ENCODE measurements at places on chromosomes 12 and 14.
A peak's percentile ranks its signal among the peaks of the same experiment; 100 is the strongest.

DNA sequence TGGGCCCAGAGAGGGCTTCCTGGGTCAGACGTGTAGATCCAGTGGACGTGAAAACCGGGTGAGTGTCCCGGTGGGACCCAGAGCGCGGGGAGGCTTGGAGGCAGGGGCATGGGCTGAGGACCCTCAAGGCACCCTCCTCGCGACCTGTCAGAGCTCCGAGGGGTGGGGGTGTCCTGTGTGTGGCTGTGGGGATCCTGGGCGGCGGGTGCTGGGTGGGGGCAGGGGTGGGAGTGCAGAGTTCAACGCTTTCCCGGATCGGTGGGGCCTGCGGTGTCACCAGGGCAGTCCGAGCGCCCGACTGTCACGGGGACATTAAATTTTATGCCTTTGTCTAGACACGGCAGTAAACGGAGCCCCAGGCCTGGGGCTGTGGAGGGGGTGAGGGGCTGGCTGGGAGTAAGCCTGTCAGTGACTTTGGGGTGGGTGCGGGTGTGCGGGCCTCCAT, 1.0 kb downstream of the TMEM121 start:
- no peak for DNase-seq

GRCh38 chr14:76313303-76313702, 62.6 kb upstream of the ESRRB start:
- DNase-seq = no peak

DNA sequence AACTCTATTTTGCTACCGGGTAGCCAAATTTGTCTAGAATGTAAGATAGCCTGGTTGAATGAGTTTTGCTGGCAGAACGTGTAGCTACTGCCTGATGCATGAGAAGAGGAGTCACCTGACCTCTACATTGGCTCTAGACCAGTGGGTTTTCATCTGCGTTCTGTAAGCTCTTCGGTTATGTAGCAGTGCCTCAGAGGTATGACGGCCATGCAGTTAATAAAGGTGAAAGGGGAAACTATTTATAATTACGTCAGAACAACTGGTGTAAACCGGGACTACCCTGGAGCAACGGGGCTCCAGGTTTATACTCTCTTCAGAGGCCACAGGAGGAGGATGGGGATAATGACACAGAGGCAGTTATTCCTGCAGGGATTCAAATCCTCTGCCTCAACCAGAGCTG, 173.4 kb upstream of the KITLG start:
- no peak for DNase-seq

DNA sequence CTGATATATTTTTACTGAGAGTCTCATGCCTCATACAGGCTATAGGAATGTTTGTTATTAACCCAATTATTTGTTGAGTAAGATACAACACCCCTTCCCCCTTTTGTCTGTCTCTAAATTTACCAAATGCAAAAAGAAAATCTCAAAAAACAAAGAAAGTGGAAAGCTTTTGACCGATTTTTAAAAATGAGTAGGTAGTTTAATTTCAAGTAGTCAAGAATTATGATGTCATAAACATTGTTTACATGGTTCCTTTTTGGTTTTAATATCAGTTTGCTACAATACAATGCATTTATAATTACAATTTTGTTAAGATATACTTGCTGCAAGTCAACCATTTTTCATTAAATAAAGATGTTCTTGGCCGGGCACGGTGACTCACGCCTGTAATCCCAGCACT, 84.7 kb upstream of the HMGA2 start:
- DNase-seq = no peak

DNA sequence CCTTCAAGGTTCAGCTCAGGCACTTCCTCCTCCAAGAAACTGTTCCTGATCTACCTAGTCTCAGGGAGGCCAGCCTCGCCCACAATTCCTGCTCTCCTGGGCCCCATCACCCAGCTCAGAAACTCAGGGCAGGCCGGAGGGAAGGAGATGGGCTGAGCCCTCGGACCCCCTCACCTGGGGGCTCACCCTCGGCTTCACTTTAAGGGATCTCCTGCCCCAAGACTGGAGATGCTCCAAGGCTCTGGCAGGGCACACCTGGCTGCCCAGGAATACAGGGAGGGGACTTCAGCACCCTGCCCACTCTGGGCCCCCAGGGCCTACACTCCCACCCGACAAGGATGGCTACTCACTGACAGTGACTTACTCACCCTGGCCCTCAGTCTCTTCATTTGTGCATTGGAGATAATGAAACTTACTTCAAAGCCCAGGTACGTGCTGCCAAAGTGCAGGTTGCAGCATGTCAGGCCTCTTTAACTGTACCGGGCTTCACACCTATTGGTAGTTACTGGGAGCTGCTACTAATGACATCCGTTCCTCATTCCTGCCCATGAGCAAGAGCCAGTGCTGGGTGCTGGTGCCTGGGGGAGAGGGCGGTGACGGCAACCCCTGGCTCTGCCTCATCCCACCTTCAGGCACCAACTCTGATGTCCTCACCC, 21.0 kb upstream of the PPP1R13B start:
- no peak for DNase-seq

DNA sequence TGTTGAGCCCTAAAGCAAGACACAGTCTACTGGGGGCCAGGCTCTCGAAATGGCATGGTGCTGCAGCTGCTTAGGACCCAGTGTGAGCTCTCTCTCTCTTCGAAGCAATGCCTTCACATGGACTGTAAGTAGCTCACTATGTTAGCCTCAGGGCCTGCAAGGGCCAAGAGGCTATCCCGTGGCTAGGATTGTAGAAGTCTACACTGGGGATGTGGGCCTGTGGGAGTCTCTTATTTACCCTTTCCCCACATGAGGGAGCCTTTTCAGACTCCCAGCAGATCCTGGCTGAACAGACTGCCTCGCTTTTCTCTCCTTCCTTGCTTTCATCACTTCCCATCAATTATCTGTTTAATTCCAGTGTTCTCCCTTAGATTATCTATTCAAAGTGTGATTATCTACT, 101.4 kb downstream of the GPR65 start:
- DNase-seq = no peak

- DNase-seq = no peak
Observed at GRCh38 chr14:23373041-23373440, 432 bp downstream of the IL25 start.

- no peak for DNase-seq
Observed at GRCh38 chr14:68140076-68140741, 320.6 kb downstream of the RAD51B start.

- DNase-seq = peak; percentile 93
Observed at GRCh38 chr12:111434680-111435338, 29.1 kb downstream of the SH2B3 start.

DNA sequence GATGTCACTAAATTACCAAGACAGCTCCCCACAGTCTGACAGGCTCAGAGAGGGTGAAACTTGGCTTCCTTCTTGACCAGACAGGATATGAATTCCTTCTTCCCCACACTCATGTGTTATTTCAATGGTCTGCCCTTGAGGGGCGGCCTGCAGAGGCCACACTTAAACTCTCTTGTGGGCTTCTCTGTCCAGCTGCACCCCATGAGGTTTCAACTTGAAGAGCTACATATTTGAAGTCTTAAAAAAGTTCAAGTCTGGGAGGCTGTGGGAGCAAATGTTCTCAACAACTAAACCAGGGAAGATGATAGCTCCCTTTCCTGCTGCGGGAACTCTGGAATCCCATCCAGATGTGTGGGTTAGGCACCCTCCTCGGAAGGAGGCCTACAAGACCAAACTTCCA, 98.3 kb downstream of the TTC7B start:
- DNase-seq = no peak

DNA sequence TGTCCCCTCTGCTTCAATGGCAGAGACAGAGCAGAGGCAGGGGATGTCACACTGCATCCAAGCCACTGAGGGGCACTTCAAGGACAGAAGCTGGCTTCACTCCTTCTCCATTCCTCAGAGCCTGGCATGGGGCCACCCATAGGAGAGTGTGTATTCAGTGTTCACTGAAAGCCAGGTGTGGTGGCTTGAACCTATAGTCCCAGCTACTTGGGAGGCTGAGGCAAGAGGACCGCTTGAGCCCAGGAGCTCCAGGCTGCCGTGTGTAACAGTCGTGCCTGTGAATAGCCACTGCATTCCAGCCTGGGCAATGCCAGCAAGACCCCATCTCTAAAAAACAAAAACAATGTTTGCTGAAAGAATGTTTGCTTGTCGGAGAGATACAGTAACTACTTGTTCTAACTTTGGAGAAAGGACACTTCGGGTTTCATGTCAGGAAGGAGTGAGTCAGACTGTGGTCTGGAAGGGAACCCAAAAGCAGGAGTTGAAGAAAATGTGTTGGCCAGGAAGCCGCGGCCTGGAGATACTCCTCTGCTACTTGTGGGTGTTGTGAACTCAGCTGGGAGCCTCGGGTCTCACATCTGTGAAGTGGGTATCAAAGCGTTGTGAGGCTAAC, 43.4 kb downstream of the ELK3 start:
- peak; percentile 71 for DNase-seq

GRCh38 chr12:3203713-3204112, 126.5 kb downstream of the TSPAN9 start:
- no peak for DNase-seq

GRCh38 chr12:24025153-24025798, 75.8 kb upstream of the SOX5 start:
- no peak for DNase-seq

DNA sequence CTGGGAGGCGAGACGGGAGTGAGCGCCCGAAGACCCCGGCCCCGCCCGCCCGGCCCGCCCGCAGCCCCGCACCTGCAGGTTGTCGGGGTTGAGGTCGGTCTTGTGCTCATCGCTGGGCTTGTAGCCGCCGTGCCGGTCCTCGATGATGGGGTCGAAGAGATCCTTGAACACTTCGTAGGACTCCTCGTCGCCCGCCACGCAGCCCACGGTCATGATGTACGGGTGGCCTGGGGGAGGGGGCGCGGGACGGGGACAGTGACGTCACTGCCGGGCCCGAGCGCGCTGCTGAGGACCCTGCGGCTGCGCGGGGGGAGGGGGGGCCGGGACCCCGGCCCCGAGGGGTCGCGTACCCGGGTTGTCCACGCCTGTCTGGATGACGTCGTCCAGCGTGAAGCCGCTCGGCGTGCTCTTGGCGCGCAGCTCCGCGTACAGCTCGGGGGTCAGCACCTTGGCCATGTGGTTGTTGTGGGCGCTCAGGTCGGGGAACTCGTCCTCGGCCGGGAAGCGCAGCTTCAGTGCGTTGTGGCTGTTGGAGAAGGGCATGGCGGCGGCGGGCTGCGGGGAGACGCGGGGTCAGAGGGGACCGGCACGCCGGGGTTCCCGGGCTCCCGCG, 573 bp downstream of the CKB start:
- no peak for DNase-seq

GRCh38 chr14:50778721-50779483, 52.1 kb downstream of the NIN start:
- DNase-seq = no peak

DNA sequence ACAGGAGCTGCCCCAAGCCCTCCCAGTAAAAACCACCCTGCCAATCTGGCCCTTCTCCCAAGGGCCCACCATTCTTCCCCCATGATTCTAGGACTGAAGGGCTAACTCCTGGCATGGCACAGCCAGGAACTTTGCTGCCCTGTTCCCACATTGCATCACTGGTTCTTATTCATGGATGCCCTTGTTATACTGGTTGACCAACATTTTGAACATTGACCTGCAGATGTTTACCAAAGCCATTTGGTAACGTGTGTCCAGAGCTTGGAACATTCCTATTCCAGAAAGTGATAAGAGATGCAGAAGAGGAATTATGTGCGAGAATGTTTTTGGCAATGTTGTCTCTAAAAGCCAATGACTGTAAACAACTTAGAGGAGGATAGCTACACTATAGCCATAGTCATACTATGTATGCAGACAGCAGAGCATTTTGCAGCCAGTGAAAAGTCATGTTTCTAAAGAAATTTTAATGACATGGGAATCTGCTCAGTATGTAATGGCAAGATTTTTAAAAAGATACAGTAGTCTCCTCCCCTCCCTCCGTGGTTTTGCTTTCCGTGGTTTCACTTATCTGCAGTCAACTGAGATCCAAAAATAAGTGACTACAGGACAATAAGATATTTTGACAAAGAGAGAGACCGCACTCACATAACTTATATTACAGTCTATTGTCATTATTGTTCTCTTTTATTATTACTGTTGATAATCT, 108.8 kb downstream of the DAAM1 start:
- DNase-seq = no peak

DNA sequence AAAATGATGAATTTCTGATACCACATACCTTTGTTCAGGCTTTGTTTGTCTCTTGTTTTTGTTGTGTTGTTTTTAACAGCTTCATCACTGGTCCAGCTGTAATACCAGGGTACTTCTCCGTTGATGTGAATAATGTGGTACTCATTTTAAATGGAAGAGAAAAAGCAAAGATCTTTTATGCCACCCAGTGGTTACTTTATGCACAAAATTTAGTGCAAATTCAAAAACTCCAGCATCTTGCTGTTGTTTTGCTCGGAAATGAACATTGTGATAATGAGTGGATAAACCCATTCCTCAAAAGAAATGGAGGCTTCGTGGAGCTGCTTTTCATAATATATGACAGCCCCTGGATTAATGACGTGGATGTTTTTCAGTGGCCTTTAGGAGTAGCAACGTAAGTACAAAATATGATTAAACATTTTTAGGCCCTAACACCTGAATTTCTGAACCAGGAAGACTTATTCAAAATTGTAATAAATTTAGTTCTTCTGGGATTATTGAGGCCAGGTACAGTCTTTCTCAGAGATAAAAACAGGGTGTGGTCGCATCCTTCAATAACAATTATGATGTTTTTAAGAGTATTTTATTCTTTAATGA, 22.4 kb downstream of the RXYLT1 start:
- peak; percentile 40 for DNase-seq

- peak; percentile 81 for DNase-seq
Observed at GRCh38 chr14:106372870-106373652, 846.7 kb downstream of the TMEM121 start.

- DNase-seq = no peak
Observed at GRCh38 chr12:64497484-64497883, 45.6 kb downstream of the TBK1 start.

GRCh38 chr12:108614639-108615038, 16.8 kb upstream of the TMEM119 start:
- DNase-seq = no peak

GRCh38 chr12:22533155-22533554, 11.2 kb downstream of the C2CD5 start:
- no peak for DNase-seq

GRCh38 chr12:54593725-54594124, 5.3 kb upstream of the PPP1R1A start:
- no peak for DNase-seq

DNA sequence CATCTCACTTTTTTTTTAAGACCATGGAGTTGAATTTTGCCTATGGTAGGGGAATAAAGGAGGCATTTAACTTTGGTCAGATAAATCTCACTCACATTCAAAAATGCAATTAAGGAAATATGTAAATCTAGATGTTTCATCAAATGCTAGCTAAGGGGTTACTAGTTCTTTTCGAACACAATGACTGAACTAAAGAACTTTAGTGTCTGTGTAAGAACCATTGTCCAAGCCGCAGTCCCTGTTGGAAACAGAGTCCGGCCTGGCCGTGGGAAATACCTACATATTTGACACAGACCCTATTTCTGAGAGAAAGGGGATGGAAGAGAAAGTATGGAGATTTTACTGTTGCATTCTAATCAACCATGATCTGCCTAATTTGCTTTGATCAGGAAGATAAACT, 17.4 kb downstream of the LGR5 start:
- DNase-seq = no peak

- no peak for DNase-seq
Observed at GRCh38 chr14:24924544-24924943, 125.4 kb downstream of the STXBP6 start.

GRCh38 chr14:103725001-103725682, 9.5 kb downstream of the ZFYVE21 start:
- DNase-seq = no peak

Measured in CD4-positive, alpha-beta T cell treated with Interferon alpha-2 for 1 hour (primary cell).